Tibial nerve (tissue), 4 donors: ENCODE measurements at places on chromosomes 11 and 22. TPM values are rescaled to one million over a fixed set of nuclear protein-coding genes. Genes with fewer than 3 reads are reported as not detected.

GRCh38 chr22:46150034-46150654 lies at the start of gene PPARA:
PPARA (plus strand) TSS chr22:46150526; CDS start chr22:46198384, 47,858 bp downstream.
- peak; percentile 89 for DNase-seq
- no peaks in the 10 kb centered on the region for H3K36me3 ChIP-seq
- no peaks in the 10 kb centered on the region for H3K4me1 ChIP-seq
- peak within 1 kb of the TSS; percentile 94 for H3K27ac ChIP-seq
- no peaks in the 10 kb centered on the region for H3K27me3 ChIP-seq
- H3K4me3 ChIP-seq: peak within 1 kb of the TSS; percentile 99

DNA sequence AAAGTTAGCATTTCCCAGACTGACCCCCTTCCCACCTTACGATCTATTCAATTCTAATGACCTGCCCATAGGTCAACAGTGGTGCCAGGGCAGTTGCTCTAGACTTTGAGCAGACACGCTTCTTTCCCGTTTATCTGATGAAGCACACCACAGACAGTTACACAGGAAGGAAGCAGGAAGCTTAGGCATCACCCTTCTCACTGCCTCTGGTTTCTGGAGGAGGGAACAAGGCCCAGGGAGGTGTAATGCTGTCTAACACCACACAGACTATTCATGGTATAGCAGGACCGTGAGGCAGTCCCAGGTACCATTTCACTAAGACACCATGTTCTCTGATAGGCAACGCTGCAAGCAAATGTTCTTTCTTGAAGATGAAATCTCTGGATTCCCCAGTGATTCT lies 279.4 kb downstream of the NTM start:
- H3K27ac ChIP-seq: no peak overlapping the region
- no peak for DNase-seq
- H3K4me3 ChIP-seq: no peak overlapping the region
- H3K4me1 ChIP-seq: no peaks in the 10 kb centered on the region

DNA sequence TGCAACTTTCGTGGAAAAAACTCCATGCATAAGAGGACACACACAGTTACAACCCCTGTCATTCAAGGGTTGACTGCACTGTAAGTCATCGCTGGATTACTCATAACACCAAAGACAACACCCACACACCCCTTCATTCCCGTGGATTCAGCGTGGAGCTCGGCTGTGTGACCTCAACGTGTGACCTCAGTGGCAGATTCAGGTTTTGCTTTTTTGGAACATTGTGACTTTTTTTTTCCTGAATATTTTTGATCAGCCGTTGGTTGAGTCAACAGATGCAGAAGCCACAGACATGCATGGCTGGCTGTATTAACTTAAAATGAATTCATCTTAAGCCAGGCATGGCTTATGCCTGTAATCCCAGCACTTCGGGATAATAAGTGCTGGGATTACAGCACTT lies 19.7 kb upstream of the MUC5AC start:
- no peak overlapping the region for H3K4me3 ChIP-seq
- H3K27ac ChIP-seq: no peak overlapping the region
- no peaks in the 10 kb centered on the region for H3K36me3 ChIP-seq
- H3K27me3 ChIP-seq: no peaks in the 10 kb centered on the region
- no peaks in the 10 kb centered on the region for H3K4me1 ChIP-seq

GRCh38 chr11:117818041-117818873 lies 6.3 kb downstream of the FXYD2 start:
- H3K36me3 ChIP-seq: no peaks in the 10 kb centered on the region
- DNase-seq: no peak
- H3K27me3 ChIP-seq: no peaks in the 10 kb centered on the region
- H3K4me3 ChIP-seq: no peak overlapping the region

Gene NAALADL1
- 18.6 TPM for total RNA-seq

Gene GUCY1A2
- 4.2 TPM for total RNA-seq
